Neural crest cell (in vitro differentiated cells): ENCODE measurements at places on chromosomes 13 and 19. TPM values are rescaled to one million over a fixed set of nuclear protein-coding genes. Genes with fewer than 3 reads are reported as not detected.

SLC6A16 gene
- 7.4 and 9.4 TPM in 2 replicates for total RNA-seq

ZNF845 gene
- total RNA-seq, result 7.9 and 8.2 TPM in 2 replicates

ANGPTL8 gene
- not detected in 2 replicates for total RNA-seq

- no peaks in the 10 kb centered on the region for H3K4me1 ChIP-seq
- no peak overlapping the region for H3K27ac ChIP-seq
- H3K36me3 ChIP-seq, result no peaks in the 10 kb centered on the region
- no peaks in the 10 kb centered on the region for H3K27me3 ChIP-seq
- H3K4me3 ChIP-seq, result no peak overlapping the region
- DNase-seq, result no peak
Measured at GRCh38 chr13:73387318-73387717, 328.5 kb downstream of the KLF5 start.

- no peaks in the 10 kb centered on the region for H3K36me3 ChIP-seq
- no peaks in the 10 kb centered on the region for H3K4me1 ChIP-seq
- H3K27ac ChIP-seq, result no peak overlapping the region
- H3K4me3 ChIP-seq, result no peak overlapping the region
Measured at GRCh38 chr13:35764326-35765015, 288.0 kb upstream of the MAB21L1 start.

BLOC1S3 gene
- 9.3 and 9.7 TPM in 2 replicates for total RNA-seq

DNA sequence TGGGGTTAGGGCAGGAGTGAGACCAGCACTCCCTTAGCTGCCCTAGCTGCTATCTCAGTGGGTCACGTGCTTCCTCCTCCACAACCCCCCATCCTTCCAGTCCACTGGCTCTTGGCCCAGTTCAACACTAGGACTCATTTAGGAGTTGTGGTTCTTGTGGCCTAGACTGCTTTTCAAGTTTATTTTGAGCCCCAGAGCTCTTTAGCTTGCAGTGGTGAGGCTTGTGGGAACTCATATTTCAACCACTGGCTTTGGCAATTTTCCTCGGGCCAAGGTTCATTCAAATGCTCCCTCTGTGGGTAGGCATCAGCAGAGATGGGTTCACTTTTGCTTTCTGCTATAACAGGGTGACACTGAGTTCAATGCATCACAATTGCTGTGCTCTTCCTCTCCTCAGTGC is 436.2 kb upstream of the SLITRK5 start:
- H3K4me3 ChIP-seq, result no peak overlapping the region
- no peaks in the 10 kb centered on the region for H3K27me3 ChIP-seq
- no peaks in the 10 kb centered on the region for H3K4me1 ChIP-seq
- no peak for DNase-seq
- H3K36me3 ChIP-seq, result no peaks in the 10 kb centered on the region
